Upper lobe of left lung (tissue), 6 donors: ENCODE measurements at places on chromosomes 5 and 9. TPM values are rescaled to one million over a fixed set of nuclear protein-coding genes. Genes with fewer than 3 reads are reported as not detected.

Gene FBLL1
- 0.17 TPM for total RNA-seq

DNA sequence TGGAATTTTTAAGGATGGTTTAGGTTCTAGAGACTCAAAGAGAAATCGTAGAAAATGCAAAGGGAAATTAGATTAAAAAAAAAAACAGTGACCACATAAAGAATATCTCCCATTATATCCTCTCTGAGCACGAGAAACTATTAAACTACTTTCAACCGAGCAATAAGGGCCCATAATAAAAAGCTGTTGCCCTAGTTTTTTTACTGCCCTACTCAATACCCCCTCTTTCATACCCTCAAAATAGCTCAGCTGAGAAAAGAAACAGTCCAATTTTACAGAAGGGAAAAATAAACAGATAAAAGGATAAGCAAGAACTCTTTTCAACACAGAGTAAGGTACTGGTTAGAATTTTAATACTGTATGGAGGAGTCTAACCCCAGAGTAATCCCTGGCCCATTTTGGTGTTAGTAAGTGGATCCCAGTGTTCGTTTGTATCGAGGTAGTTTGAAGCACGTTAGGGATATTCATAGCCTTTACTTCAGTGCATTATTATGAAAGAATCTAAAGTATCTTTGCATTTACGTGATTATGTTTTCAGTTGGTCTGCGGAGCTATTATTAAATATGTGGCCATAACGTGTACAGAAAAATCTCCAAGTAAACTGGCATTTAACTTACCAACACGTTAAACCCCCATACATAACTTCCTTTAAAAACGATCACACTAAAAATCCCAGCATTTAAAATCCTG is 980 bp upstream of the RHOBTB3 start:
- peak overlapping the region; percentile 88 for H3K27ac ChIP-seq
- DNase-seq: no peak
- no peaks in the 10 kb centered on the region for H3K27me3 ChIP-seq
- peak overlapping the region; percentile 78 for H3K4me3 ChIP-seq
- peaks cover 13% of the 10 kb centered on the region for H3K4me1 ChIP-seq
- H3K36me3 ChIP-seq: no peaks in the 10 kb centered on the region

DNA sequence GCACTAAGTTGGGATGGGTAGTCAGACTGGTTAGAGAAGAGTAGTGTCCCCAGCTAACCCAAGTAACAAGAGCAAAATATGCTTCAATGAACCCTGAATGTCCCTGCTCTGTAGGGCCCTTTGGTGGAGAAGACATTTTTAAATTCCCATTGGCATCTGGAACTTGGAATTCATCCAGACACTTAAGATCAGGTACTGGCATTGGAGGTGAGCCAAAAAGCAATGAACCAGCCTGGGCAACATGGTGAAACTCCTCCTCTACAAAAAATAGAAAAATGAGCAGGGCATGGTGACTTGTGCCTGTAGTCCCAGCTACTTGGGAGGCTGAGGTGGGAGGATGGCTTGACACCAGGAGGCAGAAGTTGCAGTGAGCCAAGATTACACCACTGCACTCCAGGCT is 58.9 kb upstream of the ZNF618 start:
- H3K36me3 ChIP-seq: no peaks in the 10 kb centered on the region
- H3K4me3 ChIP-seq: no peak overlapping the region
- DNase-seq: no peak
- H3K4me1 ChIP-seq: no peaks in the 10 kb centered on the region
- H3K27ac ChIP-seq: no peak overlapping the region

DNA sequence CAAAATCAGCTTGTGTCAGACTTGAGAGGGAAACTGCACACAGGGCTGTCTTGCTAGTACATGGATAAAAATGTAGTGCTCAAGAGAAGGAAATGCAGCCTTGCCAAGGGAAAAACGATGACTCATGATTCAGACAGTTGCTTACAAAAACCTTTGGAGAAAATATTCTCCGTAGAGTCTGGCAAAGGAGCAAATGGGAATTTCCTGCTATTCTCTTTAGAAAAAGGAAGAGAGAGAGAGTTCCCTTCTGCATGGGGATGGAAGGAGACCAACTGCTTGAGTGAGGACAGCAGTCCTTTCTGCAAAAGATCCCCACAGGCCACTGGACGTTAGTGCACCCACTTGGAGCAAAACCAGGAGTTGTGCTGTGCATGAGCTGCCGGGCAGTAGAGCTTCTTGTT is 7.6 kb downstream of the IFNB1 start:
- H3K27ac ChIP-seq: no peak overlapping the region
- H3K4me1 ChIP-seq: peaks cover 7% of the 10 kb centered on the region
- no peak for DNase-seq
